ENCODE measurements at places on chromosomes 3 and 15.

DNA sequence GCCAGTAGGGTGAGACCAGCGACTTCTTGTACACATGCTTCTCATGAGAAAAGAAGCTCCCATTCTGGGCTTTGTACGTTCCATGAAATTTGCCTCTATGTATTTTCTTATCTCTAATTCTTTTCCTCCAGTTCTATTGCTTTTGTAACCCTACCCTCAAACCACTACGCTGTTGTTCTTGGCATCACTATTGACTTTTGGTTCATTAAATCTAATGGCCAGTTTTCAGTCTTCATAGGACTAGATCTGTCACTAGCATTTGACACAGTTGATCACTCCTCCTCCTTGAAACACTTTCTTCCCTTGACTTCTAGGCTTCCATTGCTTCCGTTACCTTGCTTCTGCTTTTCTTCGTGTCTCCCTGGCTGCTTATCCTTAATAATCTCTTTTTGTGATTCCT lies 121.7 kb upstream of the GOLGA6L4 start:
- no peak for DNase-seq

DNA sequence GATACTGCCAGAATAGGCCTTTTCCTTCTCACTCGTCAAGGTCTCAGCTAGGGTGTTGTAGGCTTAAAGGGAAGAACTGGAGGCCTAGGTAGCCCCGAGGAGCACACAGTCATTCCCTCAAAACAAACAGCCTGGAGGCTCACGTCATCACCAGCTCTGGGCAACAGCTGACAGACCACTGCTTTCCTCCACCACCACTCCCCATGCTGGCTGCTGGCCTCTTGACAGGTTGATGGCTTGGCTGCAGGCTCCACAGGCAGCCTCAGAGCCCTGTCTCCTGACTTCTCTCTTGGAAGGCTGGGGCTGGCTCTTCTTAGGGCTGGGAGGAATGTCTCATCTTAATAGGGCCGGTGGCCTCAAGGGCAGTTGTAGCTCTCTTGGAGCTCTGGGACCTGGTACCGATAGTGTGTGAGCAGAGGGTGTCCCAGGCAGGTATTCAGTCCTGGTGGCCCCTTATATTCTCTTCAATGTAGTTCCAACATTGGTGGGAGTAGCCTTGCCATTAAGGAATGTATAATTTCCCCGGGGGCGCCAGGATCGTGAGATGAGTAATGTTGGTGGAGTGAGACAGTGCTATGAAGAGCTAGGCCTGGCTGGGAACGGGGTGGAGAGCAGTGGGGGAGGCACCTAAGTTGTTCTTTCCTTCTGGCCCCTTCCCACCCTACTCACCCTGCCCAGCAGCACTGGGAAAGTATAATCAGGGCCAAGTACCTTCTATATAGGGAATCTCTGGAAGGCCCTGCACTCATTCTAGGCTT lies 6.1 kb upstream of the AP2M1 start:
- no peak for DNase-seq

- DNase-seq: no peak
Measured at GRCh38 chr3:78832785-78833204, 935.0 kb downstream of the ROBO1 start.

DNA sequence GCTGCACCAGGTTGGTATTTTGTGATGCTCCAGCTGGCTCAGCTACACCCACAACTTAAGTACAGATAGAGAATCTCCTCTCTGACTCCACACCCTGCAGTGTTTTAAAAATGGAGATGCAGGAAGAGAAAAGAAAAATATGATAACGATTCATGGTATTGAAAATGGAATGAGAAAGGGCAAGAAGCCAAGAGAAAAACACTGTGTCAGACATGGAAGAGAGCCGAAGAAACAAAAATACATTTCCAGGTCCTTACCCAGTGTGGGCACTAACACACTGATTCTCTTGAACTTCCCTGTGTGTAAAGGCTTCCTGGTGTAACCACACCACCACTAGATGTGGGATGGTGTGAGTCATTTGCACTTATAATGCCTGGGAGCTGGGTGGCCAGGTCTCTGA lies 93.1 kb downstream of the GMPS start:
- no peak for DNase-seq

DNA sequence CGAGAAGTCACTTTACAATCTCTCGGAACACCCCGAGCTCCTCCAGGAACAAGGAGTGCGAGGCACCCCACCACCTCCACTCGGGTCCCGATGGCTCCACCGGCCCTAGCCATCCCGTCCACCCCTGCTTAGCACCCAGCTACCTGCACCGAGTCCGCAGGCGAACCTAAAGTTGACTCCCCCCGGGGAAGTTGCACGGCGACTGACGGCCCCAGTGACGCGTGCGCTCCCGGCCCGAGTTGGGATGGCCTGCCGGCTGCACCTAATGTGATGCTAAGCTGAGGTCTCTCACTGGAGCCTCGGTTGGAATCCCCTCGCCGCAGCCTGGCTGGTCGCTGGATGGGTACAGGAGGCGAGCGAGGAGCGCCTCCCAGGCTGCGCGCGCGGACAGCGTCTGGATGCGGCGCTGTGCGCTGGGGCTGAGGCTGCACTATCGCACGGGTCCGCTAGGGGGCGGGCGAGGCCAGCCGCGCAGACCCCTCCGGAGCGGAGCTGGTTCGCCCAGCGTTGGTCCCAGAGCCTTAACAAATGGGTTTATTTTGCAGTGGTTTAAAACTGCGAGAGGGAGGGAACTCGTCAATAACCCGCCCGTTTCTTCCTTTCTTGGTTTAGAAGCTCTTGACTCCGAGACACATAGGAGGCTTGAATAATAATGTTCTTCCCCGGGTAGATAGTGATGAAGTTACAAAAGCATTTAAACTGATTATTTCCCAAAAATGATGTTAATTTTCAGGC lies at the start of gene OXTR:
Gene OXTR (minus strand): TSS at position 526 of the 735 bp plus-strand sequence. CDS start 1,426 bp downstream, outside the sequence.
- DNase-seq: no peak

- DNase-seq: no peak
Measured at GRCh38 chr3:14303336-14304100, 98.9 kb upstream of the SLC6A6 start.

DNA sequence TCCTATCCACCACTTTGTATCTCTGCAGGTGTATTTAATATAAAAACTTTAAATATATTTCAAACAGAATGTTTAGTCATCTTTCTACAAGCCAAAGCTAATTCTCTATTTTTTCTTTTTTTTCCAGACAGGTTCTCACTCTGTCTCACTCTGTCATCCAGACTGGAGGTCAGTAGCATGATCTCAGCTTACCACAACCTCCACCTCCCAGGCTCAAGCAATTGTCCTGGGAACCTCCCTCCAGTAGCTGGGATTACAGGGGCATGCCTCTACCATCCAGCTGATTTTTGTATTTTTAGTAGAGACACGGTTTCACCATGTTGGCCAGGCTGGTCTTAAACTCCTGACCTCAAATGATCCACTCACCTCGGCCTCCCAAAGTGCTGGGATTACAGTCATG lies 202.6 kb downstream of the VGLL3 start:
- DNase-seq: no peak

GRCh38 chr15:40959331-40960141 lies 6.3 kb downstream of the CHAC1 start:
- DNase-seq: no peak

GRCh38 chr3:110381992-110382391 lies 689.6 kb upstream of the NECTIN3 start:
- no peak for DNase-seq

GRCh38 chr3:158701420-158702065 lies 29.1 kb upstream of the LXN start:
- DNase-seq: no peak

GRCh38 chr15:45084163-45084562 lies 29.8 kb downstream of the DUOX2 start:
- DNase-seq: no peak

- no peak for DNase-seq
Measured at GRCh38 chr15:20344601-20345400, 196.8 kb downstream of the GOLGA6L6 start.

DNA sequence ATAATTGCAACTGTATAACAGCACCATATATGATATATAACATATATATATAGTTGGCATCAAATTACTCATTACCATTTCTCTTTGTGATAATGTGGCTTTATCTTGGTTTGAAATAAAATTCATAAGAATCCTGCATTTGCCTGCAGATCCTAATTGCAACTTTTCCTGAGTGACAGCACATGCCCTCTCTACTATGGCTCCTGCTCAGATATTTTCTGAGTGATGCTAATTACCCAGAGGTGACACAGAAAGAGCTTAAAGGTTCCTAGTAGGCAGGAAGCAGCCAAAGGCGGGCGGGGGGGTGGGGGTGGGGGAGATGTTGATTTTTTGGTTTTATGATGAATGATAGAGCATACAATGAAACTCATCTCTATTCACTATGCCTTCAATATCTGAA lies 370.6 kb downstream of the MFSD1 start:
- DNase-seq: no peak

Data from CMK (cell line).